ENCODE measurements at places on chromosomes 2 and 18.

GRCh38 chr2:37631292-37631691 lies 40.1 kb downstream of the CDC42EP3 start:
- DNase-seq: no peak

- DNase-seq: no peak
Measured at GRCh38 chr18:60982329-60982695, 350.9 kb upstream of the CDH20 start.

GRCh38 chr2:127953849-127954248 lies 68.1 kb upstream of the AMMECR1L start:
- no peak for DNase-seq

GRCh38 chr18:4077721-4078120 lies 377.4 kb downstream of the DLGAP1 start:
- no peak for DNase-seq

DNA sequence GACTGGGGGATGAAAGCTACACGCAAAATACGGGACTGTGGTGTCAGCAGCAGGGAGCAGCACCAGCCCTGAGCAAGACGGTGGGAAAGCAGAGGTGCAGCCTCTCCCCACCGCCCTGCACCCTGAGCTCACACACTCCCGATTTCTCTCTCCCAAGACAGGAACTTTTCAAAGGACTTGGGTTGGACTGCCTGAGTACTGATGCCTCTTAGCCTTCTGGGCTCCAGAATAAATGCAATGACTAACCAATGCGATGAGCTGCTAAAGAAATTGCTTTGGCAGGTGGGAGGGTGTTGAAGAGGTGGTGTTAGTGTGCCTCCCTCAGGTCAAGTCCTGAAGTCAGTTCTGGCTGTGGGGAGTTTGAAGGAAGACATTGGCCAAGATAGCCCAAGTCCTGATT lies 9.6 kb downstream of the TRIM54 start:
- DNase-seq: no peak

GRCh38 chr2:105802587-105802986 lies 57.9 kb downstream of the NCK2 start:
- DNase-seq: no peak

DNA sequence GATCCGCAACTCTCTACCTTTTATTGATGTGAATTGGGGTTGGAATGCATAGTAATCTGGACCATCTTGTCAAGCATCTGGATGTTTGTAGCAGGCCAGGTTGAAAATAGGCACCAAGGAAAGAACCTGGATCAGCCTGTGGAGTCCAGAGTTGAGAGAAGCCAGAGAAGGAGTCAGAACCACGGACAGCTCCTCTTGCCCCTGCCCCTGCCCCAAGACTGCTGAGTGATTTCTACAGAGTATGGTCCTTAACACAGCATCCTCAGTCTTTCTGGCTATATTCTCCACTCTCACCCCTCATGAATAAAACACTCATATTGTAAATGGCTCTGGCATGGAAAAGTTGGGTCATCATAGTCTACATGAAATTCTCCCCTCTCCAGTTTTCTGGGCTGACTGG lies 154.6 kb downstream of the LOXHD1 start:
- peak; percentile 2 for DNase-seq

Measured in astrocyte of the spinal cord (primary cell).